ENCODE measurements at places on chromosomes 5 and 9.

DNA sequence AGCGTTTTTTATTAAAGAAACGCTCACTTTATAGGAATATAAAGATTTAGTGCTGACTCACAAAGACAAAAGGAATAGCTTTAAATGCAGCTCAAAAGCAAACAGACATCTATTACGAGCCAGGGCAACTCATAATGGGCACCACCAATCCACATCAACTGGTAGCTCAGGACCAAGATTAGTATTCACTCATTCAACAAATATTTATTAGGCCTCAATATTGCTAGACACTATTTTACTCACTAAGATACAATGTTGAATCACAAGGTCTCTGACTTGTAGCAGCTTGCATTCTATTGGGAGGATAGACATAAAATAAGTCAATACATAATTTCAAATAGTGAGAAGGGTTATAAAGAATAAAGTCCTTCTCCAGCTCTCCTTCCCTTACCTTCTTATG is 8.0 kb upstream of the MAN2A1 start:
- DNase-seq = no peak

DNA sequence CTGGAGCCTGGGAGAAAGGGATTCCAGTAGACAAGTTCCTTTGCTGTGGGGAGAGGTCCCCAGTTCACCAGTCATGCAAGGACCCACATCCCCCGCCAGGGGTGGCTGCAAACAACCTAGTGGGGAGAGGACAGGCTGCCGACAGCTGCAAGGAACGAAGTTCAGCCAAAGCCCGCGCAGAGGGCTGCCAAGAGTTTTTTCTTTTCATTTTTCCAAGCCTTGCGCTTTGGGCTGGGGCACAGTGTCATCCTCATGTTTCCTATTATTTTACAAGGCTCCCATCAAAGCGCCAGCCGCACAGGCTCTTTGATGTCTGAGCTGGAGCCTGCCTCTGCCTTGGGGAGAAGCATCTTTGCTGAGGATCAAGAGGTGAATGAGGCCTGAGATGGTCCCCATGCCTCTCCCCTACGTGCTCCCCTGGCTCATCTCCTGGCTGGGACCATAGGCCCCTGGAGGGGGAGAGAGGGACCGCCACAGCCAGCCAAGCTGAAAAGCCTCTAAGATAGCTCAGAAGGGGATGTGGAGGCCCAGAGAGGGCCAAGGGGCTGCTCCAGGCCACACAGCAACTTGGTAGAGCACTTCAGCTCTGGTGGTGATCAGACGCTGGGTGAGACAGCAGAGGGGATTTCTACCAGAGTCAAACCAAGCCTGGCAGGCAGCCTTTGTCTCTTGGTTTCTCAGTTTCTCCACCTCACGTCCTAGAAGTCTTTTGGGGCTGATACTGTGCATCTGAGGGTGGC is 50.4 kb upstream of the SYNPO start:
- DNase-seq = no peak

DNA sequence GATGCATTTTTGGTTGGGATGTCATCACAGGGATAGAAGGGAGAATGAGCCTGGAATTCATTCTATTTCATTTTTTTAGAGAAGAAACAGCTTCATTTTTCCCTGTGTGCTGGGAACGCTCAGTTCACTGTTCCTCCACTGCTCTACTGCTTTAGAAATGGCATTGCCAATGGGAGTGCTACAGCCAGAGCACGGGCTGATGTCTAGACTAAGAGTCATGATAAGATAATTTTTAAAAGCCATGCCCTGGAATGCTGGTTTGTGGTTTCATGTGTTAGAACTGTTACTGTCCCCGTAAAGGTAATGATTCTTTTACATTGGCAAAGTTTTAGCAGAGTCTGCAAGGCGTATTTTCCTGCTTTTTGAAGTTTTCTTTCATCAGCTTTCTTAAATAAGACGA is 119.6 kb downstream of the SEMA6A start:
- no peak for DNase-seq

DNA sequence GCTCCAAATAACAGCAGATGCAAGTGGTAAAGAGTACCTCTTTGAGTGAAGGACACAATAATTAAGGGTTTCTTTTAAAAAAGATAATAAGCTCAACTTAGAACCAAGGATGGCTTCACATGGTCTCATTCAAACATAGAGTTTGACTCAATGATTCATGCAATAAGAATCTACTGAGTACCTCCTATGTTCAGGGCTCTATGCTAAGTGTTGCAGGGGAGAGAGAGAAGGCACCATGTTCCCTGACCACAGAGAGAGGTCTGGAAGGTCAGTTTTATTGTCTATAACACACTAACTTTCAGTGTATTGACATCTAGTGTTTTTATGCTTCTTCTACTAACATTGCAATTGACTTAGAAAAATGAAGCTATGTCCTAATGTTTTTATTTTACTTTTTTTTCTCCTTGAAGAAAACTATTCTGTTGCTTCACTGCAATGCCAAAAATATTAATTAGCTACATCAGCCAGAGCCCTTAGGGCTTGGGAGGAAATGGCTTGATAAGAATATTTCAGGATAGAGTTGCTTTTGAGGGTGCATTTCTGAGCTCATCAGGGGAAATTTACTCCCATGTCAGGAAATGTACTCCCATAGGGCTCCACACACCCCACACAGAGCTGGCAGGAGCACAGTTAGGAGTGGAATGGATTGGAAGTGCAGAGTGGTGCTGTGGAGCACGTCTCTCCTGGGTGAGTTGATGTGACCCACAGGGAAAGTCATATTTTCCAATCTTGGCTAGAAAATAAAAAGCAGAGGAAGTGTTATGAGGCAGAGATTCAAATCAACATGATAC is 106.6 kb downstream of the PDE8B start:
- no peak for DNase-seq

DNA sequence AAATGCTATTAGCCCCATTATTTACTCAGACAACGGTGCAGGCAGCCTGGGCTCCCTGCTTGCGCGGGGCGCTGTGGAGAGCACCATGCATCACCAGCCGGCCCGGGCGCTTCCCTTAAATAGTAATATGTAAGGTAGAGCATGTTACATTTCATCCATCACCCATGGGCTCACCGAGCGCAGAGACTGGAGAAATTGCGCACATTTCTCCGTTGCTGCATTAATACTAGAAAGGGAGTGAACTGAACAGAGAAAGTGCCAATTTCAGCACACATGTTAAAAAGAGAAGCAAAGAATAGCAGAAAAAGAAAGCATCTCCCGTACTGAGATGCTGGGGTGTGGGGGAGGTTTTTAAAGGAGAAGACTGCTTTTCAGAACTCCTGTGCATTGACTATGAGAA is 400.3 kb downstream of the ZSWIM6 start:
- no peak for DNase-seq

DNA sequence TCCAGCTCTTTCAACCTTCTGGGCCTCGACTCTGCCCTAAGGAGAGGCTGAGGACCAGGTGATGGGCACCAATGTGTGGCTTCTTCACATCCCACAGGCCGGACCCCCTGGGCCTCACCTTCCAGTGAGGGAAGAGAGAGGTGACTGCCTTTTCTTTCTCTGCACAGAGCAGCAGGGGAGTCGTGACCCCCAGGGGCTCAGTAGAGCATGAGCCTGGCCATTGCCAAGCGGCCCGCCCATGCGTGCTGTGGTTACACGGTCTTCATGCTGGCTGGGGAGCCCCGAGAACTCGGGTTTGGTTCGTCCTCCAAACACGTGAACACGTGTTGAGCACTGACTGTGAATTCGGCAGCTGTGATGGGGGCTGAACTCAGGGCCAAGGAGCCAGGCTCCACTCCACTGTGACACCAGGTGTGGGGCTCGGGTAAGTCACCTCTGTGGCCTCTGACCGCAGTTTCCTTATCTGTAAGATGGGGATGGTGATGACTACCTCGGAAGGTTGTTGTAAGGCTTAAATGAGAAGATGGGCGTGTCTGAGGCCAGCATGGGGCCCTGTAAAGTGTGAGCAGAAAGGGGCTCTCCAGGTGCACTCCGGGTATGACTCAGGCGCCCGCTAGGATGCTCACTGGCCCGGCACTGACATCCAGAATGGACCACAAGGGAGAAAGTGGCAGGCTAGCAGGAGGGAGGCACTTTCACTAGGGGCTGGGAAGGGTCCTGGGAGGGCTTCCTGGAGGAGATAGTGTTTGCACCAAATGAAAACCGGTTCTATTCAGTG is 13.4 kb upstream of the GRHPR start:
- peak; percentile 78 for DNase-seq

DNA sequence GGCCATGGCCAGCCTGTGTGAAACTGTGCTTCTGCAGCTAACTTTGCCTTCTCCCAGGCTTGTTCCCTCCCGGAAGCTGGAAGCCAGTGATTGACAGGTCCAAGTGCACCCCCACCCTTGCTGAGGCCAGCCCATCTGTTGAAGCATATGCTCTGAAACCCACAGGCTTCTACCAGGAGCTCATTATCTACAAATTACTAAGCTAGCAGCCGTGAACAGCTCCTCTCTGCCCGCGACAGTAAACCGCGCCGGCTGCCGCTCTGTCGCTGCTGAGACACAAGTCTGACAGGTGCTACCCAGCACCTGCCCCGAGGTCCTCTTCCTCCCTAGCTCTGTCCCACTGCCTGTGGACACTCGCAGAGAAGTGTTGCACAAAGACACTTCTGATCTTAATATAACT is 490.9 kb downstream of the GADD45G start:
- no peak for DNase-seq

DNA sequence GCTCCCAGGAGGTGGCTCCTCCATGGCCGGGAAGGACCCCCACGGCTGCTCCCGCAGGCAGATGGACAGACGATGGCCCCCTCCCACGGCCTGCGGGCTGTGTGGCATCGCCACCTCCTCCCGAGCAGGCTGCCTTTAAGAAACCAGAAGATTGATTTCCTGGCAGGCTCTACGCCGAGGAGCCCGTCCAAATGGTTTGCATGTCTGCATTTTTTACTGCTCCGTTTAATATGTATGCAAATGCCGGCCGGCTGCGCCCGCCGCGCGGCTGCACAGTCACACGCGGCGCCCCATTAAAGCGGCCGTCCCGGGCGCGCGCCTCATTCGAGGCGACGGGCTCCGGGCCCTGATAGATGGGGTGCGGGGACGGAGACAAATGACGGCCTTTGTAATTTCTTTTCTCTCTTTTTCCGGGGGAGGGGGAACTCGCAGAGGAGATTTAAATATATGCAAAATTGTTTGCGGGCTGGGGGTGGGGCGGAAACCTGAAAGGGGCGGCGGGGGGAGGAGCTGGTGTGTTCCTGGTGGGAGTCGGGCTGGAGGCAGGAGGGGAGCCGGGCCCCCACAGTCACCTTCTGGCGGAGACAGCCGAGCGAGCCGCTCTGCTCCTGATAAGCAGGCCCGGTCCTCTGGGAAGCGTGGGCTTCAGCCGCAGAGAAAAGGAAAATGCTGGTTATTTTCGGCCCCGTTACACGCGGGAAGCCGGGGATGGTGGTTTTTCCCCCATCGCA is 158.7 kb upstream of the IER5L start:
- DNase-seq = peak; percentile 31

GRCh38 chr5:171628633-171628974 is 157.0 kb upstream of the SMIM23 start:
- DNase-seq = no peak

GRCh38 chr5:173709761-173710160 is 93.3 kb upstream of the BOD1 start:
- no peak for DNase-seq

- no peak for DNase-seq
Observed at GRCh38 chr5:181164076-181164952, 16.9 kb downstream of the OR2V2 start.

DNA sequence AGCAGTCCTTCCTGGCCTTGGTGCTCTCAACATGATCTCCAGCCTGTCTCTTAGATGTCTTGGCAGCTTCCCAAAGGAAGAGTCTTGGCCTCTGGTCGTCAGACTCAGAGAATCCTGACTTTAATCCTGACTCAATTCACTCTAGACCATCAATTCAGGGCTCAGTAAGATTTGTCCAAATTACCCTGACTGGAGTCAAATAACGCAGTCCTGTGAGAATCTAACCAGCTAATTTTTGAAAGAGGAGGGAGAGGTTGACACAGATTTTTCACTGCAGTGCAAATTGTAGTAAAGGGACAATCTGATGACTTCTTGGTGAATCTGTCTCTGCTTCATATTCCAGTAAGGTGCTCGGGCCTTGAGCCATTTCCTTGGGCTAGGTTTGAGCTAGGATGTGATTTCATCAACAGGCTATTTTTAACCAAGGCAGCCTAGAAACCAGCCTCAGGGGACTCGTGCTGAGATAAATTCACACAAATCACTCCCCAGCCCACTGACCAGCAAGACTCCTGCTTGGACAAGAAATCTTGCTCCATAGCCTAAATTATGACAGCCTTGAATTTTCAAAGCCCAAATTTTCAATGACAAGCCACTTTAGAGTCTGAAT is 257.4 kb downstream of the ENC1 start:
- DNase-seq = no peak

- no peak for DNase-seq
Observed at GRCh38 chr5:157561110-157561509, 14.5 kb downstream of the ADAM19 start.

GRCh38 chr5:109411627-109412026 is 1.9 kb upstream of the PJA2 start:
- peak; percentile 37 for DNase-seq

DNA sequence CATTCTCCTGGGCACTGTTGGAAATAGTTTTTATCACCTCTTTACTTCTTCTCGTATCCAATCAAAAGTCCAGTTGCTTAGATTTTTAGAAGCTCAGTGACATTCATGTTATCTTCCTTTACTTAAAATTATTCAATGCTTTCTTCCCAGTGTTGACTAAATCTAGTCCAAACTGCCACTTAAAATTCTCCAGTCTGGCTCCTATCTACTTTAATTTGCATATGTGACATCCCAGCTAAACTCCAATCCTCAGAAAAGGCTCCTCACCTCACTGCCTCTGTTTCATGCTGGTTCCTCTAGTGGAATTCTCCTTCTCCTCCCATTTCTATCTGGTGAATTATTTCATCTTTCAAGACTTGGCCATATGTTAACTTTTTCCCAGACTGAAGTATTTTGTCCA is 1238.7 kb upstream of the WWC1 start:
- no peak for DNase-seq

DNA sequence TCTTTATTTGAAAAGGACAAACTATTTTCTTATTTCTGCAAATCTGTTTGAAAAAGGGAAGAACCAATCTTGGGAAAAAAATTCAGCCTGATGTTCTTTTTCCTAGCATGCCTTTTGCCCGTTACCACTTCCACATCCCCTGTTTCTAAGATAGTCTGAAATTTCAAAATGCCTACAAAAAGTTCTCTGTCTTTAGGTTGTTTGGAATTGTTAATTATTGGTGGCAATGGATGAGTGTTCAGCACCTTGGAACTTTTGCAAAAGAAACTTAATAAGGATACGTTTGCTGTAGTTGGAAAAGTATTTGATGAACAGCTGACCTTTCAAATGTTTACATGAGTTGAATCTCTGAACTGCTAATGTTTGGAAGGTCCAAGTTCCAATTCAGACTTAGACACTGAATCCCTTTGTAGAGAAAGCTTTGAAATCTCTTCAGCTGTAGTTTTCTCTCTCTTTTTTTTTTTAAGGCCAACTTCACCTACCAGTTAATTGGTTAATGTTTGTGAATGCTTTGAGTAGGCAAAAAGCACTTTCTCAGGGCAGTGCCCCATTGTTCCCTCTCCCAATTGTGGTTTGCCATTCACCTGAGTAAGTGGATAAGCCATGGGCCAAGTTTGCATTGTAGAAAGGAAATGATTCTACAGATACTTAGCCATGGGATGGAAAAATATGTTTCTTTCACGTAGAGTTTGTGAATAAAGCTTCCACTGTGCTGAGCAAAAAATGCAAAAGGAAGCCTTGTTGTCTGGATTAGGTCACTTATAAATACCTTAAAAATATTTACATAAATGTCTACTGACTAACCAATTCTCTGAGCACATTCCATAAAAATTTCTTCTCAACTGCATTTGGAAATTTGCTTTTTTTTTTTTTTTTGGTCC is 156.4 kb upstream of the ELL2 start:
- no peak for DNase-seq
